Gastroesophageal sphincter (tissue), 4 donors: ENCODE measurements at places on chromosomes 13 and 19. TPM values are rescaled to one million over a fixed set of nuclear protein-coding genes. Genes with fewer than 3 reads are reported as not detected.

LILRA1 gene
- 0.85 TPM for total RNA-seq

PROSER1 gene
- total RNA-seq, result 18.8 TPM

NALCN gene
- 2.0 TPM for total RNA-seq

ZNF57 gene
- total RNA-seq, result 3.0 TPM

DNA sequence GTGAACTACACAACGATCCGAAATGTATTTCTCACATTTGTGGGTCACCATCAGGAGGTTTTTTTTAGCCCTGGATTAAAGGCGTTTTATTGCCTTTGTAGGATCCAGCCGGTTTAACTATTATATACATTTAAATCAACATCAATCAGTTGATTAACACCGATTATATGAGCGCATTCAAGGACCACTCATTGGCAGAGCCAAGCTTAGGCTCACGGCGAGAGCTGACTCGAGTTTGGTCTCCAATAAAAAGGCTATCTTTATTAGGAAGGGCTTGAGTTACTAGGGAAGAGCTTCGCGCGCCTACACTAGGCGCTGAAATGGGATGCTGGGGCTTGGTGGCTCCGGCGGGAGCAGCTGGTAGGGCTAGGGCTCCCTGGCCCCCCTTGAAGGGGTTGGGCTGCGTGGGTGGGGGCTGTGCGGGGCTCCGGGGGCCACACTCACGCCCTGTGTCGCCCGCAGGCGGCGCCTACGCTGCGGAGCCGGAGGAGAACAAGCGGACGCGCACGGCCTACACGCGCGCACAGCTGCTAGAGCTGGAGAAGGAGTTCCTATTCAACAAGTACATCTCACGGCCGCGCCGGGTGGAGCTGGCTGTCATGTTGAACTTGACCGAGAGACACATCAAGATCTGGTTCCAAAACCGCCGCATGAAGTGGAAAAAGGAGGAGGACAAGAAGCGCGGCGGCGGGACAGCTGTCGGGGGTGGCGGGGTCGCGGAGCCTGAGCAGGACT is 4.2 kb downstream of the PDX1 start:
- no peak for ATAC-seq

DNA sequence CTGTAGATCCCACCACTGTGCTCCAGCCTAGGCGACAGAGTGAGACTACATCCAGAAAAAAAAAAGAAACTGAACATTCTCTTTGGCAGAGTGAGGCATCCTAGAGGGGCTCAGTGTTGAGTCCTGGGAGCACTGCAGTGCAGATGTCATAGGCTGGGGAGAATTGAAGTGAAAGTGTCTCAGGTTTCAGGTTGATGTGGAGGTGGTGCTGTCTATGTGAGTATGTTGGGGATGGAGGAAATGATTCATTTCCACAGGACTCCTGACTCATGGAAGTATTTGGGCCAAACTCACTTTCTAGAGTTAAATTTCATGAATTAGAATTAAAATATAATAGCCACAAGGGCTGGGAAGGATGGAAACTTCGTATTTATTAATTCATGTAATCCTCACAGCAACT is 134.4 kb upstream of the TSC22D1 start:
- no peak for ATAC-seq

GRCh38 chr19:55452749-55453346 is 8.6 kb downstream of the ISOC2 start:
- peak; percentile 79 for ATAC-seq

DNA sequence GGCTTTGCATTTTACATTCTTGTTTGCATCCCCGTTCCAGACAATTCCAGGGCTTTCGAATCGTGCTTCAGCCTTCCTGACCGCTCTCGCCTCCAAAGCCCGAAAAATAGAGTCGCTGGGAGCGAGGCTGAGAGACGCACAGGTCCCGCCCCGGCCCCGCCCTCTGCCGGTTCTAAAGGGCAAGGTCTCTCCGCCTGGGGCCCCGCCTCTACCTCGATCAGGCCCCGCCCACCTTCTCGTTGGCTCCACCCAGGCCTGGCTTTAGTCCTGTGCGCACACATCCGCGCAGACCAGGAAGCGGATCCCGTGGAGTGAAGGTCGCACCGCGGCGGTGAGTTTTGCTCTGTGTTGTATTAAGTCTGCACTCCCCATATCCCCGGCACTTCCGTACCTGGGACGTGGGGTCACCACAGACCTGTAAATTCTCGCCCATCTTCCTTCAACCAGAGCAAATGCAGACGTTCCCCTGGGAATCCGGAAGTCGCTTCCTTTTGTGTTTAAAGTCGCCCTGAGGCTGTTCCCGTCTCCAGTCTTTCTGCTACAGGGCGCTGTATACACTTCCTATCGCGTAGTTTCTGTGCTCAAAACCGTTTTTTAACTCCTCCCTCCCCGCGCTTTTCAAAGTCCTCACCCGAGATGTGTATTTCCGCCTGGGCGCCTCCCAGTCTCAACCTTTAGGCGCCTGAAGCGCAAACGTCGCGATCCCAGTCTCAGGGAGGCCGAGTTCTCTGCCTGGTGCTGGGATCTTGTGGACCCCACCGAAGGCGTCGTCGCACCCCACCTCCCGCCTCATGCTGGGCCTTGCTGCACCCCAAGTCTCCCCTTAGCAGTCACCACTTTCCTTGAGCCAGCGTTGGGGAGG is at the start of gene ZNF701:
TSS of gene ZNF701 (plus strand) at position 288 of the 862 bp plus-strand sequence. CDS start 3,861 bp downstream, outside the sequence.
- ATAC-seq, result peak; percentile 100

DNA sequence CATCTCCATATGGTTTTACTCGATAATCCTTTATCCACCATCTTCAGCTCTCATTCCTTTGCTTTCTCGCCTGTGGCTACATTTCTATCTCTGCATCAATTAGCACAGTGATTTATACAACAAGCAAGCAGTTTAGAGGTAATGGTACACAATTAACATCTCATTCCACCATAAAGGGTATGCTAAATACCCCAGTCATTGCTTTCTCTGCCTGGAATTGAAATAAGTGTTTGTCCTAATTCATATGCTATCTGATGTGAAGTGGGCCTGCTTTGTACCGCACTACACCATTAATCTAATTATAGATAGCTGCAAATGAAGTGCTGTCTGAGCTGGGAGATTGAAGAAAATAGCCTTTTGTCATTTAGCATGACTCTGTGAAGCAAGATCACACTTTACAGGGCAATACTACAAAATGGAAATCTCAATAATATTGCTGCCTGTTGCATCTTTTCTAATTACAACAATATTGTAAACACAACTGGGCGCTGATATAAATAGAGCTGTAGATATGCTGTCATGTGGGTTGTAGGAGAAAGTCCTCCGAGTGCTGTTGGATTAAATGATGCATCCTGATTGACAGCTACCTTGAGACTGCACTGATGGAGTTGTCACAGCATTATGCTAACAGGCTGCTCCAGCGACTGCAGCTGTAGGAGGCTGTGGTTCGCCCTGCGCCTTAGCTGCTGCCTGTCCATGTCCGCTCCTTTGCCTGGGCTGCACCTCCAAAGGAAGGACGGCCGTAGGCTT is 78.2 kb downstream of the GGACT start:
- no peak for ATAC-seq

DNA sequence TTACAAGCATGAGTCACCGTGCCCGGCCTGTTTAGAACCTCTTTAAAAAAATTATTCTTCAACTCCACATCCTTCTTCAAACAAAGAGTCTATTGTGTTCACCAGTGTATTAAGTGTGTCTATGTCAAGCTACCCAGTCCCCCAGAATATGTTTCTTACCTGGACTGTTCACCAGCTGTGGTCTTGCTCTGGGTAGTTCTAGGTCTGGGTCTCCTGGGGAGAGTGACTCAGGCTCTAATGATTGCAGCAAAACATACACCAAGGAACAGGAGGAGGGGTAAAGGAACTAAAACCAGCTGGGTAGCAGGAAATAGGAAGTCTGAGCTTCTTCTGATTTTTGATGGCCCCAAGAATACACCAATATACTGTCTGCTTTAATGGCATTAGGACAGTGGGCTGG is at the start of gene FPR1:
TSS of gene FPR1 (minus strand) at position 224 of the 400 bp plus-strand sequence. CDS start 4,884 bp downstream, outside the sequence.
- ATAC-seq, result peak; percentile 57

DNA sequence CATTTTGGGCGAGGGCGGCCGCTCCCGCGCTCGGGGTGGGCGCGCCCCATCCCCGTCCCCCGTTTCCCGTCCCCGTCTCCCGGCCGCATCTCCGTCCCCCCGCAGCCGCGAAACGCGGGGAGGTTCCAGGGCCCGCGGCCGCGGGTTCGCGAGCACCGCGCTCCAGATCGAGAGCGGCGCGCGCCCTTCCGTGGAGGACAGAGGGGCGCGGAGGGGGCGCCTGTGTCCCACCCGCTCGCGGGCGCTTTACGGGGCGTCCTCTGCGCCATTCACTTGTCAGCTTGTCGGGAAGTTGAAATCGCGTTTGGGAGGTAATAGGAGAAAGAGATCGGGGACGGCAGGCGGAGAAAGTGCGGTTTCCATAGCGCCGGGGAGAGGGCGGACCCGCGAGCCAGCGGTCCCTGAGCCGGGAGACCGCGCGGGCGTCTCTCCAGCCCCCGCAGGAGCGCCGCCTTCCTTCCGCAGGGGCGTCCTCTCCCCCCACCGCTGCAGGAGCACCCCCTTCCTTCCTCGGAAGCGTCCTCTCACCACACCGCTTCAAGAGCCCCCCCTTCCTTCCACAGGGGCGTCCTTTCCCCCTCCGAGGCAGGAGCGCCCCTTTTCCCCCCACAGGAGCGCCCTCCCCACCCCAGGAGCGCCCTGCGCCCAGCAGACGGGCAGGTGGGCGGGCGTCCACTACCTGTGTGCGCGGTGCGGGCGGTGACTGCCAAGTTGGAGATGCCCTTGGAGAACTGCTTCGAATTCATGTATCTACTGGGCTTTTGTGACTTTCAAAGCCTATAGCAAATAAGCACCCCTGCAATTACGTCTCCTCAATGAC is 962 bp upstream of the IRS2 start:
- peak; percentile 0 for ATAC-seq

DNA sequence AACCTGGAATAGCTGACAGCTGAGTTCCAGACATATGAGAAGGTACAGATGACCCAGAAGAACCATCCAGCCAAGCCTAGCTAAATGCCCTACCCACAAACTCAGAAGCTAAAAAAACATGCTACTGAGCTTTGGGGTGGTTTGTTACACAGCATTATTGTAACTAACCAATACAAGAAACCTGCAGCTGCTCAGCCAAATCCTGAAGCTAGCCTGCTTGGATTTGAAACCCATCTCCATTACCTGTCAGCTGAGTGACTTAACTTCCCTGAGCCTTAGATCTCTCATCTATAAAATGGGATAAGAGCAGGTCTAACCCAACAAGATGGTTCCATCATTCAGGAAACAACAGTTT is 25.0 kb downstream of the TEX101 start:
- ATAC-seq, result no peak

GRCh38 chr19:46786236-46787039 is 2.0 kb downstream of the SLC1A5 start:
- peak; percentile 50 for ATAC-seq
